ENCODE measurements at places on chromosomes 2 and 18. TPM values are rescaled to one million over a fixed set of nuclear protein-coding genes. Genes with fewer than 3 reads are reported as not detected.
A peak's percentile ranks its signal among the peaks of the same experiment; 100 is the strongest.

Gene MC2R
- 0.24 TPM for polyA plus RNA-seq

Gene CRYBA2
- 2.7 TPM for polyA plus RNA-seq

DNA sequence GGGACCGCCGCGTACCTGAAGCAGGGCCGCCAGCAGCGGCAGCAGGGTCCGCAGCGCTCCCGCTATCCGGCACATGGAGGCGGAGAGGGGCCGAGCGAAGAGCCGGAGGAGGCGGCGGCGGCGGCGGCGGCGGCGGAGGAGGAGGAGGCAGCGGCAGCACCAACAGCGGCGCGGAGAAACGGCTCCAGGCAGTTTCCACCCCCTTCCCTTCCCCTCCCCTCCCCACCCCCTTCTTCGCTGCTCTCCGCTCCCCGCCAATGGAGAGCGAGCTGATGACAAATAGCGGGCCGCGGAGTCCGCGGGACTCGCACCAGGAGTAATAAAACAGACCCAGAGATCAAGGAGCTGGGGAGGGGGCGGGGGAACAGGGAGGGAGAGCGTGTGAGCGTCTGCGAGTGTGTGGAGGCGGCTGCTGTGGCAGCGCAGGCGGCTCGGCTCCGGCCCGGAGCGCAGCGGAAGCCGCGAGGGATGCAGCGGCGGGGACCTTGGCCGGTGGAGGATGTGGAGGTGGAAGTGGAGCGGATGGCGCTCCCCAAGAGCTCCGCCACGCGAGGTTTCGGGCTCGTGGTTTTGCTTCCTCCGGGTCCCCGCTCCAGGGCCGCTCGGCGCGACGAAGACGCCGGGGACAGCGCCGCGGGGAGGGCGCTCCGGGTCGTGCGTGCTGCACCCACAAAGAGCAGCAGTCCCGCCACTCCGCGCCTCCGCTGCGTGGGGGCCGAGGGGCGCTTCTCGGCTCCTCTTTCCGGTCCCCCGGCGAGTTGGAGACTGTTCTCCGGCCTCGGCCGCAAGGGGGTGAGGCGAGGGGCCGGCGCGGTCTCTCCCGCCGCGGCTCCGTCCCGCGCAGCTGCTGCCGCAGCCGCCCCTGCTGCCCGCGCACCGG, at the start of gene CDH2:
TSS of gene CDH2 (minus strand) at position 183 of the 880 bp plus-strand sequence. CDS start at position 75, 108 bp downstream.
- peak; percentile 90 for DNase-seq

DNA sequence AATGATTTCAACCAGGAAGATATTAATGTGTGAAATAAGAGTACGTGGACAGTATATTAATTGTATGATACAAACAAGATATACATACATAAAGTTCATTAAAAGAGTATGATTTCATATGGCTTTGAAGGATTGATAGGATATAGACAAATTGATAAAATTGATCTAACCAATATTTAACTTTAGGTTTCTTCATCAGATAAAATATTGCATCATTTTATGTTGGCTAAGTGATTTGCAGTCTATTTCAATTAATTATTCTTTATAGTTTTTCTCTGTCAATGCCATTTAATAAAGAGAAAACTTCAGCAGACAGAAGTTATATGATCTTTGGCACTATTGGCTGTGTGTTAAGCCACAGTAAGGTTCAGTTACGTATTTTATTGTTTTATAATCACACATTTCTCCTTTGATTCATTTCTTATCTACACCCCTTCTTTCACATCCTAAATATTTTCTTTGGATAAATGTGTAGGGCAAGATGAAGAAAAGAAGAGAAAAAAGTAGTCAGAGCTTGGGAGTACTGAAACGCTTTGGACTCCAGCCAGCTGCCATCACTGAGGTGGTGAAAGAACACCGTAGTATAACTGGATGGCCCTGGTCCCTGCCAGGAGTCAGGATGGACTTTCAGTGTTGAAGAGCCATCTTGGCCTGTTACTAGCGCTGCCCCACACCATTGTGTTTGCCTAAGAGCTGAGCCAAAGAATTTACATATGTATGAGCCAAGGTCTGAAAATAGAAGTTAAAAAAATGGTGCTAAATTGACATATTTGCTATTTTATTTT, 9.8 kb upstream of the CPS1 start:
- DNase-seq, result no peak

Gene CCDC141
- 2.2 TPM for polyA plus RNA-seq

GRCh38 chr2:68318914-68319397, 793 bp downstream of the CNRIP1 start:
- no peak for DNase-seq

DNA sequence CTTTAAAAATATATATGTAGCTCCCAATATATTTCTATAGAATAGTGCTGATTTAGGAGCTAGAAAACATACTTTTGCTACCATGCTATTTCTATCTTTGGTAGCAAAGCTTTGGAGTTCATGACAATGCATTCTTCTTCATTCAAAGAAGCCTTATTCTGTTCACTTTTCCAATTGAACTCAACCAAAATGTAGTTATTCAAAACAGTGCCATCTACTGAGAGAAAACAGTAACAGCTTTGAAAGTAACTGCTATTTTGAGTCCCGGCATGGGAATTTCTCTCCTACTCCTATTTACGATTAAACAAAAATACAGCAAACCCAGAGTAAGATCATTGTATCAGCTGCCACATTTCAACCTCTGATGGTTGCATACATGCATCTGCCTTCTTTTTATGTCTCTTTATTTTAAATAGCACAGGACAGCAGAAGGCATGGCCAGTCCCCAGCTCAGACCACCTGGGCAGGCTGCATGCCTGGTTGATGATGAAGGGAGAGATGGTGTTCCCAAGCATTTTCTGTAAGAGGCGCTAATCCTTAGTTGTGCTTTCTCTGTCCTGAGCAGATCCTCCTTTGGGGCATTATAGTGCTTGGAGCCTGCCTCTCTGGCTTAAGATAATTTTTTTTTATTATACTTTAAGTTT, 69.7 kb upstream of the SULT1C3 start:
- no peak for DNase-seq

Gene SATB2
- 5.1 TPM for polyA plus RNA-seq

DNA sequence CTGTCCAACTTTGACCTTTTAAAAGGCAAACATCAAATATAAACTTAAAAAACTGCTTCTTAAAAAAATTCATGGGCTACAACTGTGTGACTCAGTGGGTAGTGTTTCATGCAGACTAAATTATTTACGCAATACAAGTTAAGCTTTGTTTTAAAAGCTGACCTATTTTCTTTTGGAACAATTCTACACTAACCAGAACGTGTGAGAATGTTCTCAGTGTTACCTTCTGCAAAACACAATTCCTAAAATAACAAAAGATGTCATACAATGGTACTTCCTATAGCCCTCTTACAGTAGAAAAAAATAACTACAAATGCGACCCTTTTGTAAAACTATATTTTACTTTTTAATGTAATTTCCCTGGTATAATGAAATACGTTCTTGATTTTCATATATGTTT, 793.8 kb upstream of the FSHR start:
- DNase-seq, result no peak
